Fibroblast of skin of right biceps (primary cell): ENCODE measurements at places on chromosomes 1 and 21.

- no peak for DNase-seq
These were observed 7.8 kb upstream of the LRP8 start for GRCh38 chr1:53335661-53336060.

DNA sequence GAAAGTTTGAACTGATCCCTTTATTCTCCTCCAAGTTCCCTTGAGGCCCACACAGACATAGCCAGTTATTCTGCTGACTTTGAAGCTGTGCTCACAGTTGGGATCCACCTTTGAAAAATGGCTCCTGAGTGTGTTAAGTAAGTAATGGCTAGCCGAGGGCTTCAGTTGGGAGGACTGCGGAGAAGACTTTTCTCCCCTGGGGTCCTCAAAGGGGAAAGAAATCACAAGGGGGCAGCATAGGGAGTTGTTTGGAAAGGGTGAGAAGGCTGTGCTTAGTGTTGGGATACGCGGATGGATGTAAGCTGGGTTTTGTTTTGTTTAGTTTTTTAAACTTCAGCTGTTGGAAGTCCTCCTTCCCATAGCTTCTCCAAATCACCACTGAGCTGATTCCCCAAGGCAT, 8.3 kb downstream of the PGM1 start:
- no peak for DNase-seq

DNA sequence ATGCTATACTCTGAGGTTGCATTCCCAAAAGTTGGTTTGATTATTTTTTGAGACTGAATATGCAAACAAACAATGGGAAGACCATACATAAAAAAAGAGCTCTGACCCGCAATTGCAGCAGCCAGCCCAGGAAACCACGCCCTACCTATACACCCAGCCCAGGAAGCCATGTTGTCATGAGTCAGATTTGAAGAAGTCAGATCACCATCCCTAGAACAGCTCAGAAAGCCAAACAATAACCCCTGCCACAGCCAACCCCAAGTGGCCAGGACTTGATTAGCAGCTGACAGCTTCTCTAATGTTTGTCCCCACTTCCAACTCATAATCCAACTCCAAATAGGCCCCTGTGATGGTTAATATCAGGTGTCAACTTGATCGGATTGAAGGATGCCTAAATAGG, 621.9 kb downstream of the NPHP4 start:
- no peak for DNase-seq

DNA sequence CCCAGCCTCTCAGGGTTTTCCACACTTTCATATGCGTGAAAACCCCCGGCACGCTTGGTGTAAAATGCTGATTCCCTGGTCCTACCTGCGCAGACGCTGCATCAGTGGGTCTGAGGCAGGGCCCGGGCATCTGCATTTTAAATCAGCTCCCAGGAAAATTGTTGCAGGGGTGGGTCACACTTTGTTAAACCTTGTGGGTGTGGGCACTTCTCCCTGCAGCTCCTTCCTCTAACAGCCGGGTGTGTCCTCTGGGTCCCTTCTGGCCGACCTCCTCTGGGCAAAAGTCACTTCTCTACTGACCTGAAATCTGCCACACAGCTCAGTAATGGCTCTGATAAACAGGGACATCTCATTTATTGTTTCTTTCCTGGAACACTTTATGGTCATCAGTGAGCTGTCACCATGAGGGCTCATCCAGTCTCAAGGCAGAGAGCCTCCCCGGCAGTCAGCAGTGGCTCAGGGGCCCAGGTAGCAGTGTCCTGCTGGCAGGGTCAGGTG, 52.8 kb upstream of the TMPRSS2 start:
- no peak for DNase-seq

- peak; percentile 64 for DNase-seq
These were observed 13.4 kb downstream of the SWT1 start for GRCh38 chr1:185170291-185170848.

DNA sequence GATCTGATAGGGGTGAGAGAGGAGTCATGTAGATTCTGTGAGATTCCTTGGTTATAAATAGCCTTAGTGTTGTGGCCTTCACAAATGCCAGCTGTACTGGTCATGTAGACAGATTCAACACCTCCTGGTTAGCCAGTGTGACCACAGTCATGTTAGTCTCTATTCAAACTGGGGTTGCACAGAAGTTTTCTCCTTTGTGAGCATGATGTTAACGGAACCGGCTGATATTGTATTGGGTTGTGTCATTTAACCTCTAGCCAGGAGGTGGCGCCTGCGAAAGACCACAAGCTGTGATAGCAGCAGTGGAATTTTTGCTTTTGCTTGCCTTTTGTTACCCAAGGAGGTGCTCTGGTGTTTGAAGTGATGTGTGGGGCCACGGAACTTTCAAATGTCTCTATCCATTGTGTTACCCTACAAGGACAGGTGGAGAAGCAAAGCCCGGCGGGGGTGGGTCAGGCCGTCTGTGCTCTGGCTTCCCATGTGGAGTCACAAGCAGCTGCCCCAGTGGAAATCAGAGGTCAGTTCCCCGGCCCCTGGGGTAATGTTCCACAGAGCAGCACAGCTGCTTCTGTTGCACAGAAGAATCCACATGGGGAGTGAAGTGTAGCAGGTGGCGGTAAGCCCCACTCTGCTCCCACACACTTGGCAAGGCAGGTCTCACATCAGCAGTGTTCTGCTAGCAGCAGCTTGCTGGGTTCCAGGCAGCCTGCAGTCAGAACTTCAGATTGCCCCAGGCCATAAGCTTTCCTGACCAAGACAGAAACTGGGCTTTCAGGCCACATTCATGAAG, 112.6 kb downstream of the ADAMTS1 start:
- DNase-seq = peak; percentile 54

GRCh38 chr1:9341301-9341845, 48.7 kb downstream of the SPSB1 start:
- no peak for DNase-seq

DNA sequence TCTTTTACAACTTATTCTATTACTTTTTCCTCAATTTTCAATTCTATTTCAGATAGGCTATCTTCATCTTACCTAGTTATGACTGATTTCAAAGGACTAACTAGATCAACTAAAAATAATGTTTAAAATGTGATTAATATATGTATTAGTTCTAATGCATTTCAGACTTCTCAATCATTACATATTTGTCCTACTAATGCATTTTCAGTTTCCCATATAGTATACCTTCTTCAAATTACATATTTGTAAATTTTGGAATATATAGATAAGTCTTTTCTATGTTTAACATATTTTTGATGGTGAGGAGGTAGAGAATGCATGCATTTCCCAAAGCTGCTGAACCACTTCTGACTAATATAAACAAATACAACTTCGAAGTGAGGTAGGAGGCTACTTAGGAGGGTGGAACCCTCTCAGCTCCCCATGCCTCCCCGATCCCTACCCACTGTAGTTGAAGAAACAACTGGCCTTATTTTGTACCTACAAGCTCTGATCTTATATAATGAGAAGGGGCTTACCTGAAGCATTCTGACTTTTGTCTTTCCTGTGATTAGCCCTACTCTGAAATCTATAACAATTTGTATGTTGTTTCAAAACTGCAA, 1.7 kb downstream of the TRMT1L start:
- DNase-seq = no peak

GRCh38 chr1:102097451-102097850, 100.7 kb upstream of the OLFM3 start:
- DNase-seq = no peak

DNA sequence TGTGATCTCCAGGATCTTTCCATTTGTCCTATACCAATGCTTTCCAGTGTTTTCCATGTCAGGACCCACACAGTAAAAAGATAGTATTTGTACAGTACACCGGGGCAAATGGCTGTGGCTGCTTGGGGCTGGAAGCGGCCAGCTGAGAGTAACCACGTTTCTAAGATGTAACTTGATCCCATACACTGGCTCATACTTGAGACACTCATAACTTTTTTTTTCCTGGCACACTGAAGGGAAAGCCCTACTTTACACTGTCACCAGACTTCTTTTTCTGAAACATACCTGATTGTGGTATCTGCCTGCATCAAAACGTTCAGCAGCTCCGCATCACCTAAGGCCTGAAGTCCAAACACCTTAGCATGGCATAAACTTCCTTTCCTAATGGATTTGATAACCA, 21.6 kb downstream of the VPS13D start:
- DNase-seq = no peak

- DNase-seq = no peak
These were observed 39.6 kb upstream of the PGBD5 start for GRCh38 chr1:230465691-230466090.

- peak; percentile 72 for DNase-seq
These were observed 220.0 kb downstream of the TM2D1 start for GRCh38 chr1:61504852-61505390.

GRCh38 chr1:234927971-234928640, 200.5 kb downstream of the TOMM20 start:
- DNase-seq = peak; percentile 74

GRCh38 chr1:161145832-161146231, 7.9 kb upstream of the UFC1 start:
- no peak for DNase-seq

DNA sequence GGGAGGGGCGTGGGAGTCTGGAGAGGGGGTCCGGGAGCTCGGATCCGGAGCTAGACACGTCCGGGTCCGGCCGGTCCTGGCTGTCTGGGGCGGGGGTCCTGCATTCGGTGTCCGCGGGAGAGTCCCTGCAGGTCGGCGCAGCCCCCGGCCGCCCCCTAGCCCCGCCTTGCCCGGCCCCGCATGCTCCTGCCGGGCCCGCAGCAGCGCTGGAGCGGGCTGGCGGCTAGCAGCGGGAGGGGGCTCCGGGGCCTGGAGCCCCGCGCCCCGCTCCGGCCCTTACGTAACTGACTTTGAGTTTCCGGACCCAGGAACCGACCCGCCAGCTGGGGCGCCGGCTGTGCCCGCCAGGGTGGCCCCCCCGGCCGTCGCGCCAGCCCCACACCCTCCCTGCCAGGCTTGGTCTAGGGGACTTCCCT, 26.9 kb upstream of the EPB41 start:
- DNase-seq = no peak

- DNase-seq = no peak
These were observed 45.3 kb upstream of the COL18A1 start for GRCh38 chr21:45359451-45360217.

DNA sequence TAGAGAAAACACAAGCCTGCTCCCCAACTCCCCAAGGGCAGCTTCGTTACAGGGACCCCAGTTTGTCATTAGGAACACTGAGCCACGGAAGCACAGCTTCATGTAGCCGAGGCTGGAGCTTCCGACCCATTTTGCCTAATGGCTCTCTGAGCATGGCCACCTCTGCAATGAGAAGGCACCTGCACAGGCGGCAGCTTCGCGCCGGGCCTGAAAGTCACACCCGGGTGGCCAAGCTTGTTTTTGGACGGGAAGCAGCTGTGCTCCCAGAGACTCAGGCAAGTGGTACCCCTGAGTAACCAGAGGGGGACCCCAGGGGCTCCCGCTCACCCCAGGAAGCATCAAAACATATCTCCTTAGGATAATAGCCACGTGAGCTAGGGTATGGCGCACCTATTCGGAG, 80.9 kb downstream of the SLC66A1 start:
- no peak for DNase-seq

GRCh38 chr1:235648954-235649367, 623 bp downstream of the GNG4 start:
- peak; percentile 70 for DNase-seq

DNA sequence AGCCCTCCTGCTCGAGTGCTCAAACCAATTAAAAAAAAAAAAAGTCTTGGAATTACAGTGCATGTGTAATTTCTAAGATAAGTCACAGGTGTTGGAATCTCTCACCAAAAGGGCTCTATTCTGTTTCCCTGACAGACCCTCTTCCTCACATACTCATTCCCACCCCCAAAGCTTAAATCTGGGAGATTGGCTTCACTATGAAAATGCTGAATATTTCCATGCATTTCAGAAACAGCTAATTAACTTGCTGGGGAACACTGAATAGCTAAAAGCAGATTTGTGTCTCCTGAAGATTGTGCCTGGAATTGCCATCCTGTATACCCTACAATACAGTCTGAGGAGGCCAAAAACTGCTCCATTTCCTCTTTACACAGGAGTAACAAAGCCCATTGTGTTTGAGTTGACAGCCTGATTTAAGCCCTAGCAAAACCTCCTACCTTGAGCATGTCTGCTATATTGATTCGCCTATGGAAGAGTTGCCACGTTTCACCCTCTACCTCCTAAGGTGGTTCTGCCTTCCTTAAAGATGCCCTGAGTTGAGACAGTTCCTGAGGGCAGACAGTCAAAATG, 1.4 kb upstream of the PIK3R3 start:
- DNase-seq = no peak

DNA sequence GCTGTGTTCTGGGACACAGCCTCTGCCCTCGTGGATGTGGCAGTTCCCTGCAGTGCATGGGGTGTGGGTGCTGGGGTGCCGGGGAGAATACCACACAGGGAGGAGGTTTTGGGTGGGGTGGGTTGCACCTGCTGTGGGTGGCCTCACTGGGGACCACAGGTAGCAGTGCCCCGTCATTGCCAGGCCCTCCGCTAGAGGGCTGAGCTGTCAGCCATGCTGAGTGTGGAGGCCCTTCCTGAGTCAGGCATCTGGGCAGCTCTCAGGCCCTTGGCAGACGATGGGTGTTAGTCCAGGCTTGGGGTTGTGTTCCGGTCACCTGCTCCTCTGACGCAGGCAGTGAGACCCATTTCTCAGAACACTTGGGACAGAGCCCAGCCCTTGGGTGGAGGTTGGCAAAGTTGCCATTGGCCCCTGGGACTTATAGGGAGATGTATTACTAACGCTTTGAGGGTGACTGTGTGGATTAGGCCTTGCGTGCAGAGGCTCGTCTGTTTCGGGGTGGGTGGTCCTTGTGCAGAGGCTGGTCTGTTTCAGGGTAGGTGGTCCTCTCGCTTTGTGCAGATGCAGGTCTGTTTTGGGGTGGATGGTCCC, 23.9 kb downstream of the PCNT start:
- DNase-seq = no peak

DNA sequence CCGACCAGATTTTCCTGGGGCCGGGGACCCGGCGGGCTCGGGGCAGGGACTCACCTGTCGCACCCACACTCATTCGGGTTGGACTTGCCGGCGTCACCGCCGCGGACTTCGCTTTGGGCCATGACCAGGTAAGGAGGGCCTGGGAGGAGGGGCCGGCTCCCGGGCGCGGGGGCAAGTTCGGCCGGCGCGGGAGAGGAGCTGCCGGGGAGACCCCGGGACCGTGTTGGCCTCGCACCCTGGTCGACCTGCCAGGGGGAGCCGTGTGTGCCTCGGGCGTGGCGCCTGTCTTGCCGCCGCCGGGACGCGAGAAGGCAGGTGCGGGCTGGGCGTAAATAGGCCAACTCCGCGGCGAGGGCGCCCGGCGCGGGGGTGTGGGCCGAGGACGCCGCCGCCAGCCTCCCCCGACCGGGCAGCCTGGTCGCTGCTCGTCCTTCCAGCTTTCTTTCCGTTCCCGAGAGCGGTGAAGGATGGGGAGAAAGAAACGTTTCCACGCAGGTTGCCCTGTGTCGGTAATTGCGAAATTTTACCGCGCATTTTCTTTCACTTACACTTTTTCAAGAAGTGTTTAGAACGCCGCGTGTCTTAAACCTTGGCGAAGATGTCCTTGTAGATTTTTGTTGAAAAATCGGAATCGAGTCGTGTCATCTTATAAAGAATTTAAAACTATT, 558 bp downstream of the USP1 start:
- no peak for DNase-seq

GRCh38 chr1:236799001-236799400, 3.9 kb downstream of the MTR start:
- DNase-seq = no peak

- DNase-seq = no peak
These were observed at the start of gene FASLG for GRCh38 chr1:172658871-172659453. FASLG (plus strand) TSS chr1:172659103; CDS start chr1:172659202, 99 bp downstream.
